ENCODE measurements at places on chromosomes 2 and 18.

DNA sequence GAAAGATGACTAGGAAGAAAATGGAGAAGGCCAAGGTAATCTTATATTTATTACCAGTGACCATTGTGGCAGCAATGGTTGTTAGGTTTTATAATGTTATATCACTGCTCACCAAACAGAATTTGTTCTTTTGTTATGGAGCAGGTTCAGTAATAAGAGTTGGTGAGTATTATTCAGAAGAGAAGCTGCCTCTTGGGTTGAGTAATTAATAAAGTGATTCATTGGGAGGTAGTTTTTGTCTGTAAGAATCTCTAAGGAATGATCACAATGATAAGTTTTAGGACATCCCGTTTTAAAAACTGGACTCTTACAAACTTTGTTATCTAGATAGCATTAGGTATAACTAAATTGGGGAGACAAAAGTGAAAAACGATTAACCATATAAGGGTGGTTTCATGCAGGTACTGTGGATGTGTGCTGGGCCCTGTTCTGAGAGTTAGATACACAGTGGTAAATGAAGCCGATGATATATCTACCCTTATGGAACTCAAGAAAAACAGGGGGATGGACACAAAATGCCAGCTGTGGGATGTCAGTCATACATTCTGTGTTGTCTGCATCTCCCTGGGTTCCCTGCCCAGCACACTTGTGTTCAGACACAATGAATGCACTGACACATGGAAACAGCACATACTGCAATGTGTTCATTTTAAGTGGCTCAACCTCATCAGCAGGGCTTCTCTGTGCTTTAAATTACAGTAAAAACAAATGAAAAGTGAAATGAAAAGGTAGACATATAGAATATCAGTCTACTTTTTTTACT, 7.5 kb downstream of the MAP4K4 start:
- no peak for DNase-seq

GRCh38 chr2:1137264-1137663, 186.6 kb downstream of the SNTG2 start:
- no peak for DNase-seq

- no peak for DNase-seq
Observed at GRCh38 chr2:165901620-165902298, 51.8 kb downstream of the TTC21B start.

- DNase-seq: no peak
Observed at GRCh38 chr2:235027558-235028214, 75.9 kb downstream of the SH3BP4 start.
